Activated CD8-positive, alpha-beta T cell treated with anti-CD3 and anti-CD28 coated beads for 36 hours (primary cell): ENCODE measurements at places on chromosomes 6 and 20. TPM values are rescaled to one million over a fixed set of nuclear protein-coding genes. Genes with fewer than 3 reads are reported as not detected.

- no peak for DNase-seq
Measured at GRCh38 chr20:43462660-43463526, 5.2 kb downstream of the SRSF6 start.

TMEM74B gene
- 1.8 TPM for total RNA-seq

DNA sequence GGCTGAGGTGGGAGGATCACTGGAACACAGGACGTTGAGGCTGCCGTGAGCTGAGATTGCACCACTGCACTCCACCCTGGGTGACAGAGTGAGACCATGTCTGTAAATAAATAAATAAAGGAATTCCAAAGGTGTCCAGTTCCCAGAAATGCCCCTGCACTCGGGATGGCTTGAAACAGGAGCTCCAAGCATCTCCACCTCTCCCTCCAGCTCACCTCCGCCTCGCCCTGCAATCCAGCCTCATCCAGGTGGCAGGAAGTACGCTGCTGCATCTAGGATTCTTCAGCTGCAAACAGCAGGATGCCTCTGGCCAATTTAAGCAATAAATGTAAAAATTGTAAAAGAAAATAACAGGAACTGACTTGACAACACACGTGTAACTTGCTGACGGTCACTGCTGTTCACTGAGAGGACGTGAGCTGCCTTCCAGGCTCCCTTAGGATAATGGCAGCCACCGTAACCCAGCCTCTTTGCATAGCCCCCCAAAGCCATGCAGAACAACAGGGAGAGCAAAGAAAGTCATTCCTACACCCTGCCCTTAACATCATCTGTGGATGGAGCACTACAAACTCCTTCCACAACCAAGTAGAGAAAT lies 11.4 kb upstream of the GRM4 start:
- DNase-seq: no peak

- DNase-seq: no peak
Measured at GRCh38 chr6:139695361-139695760, 320.9 kb upstream of the CITED2 start.

DNA sequence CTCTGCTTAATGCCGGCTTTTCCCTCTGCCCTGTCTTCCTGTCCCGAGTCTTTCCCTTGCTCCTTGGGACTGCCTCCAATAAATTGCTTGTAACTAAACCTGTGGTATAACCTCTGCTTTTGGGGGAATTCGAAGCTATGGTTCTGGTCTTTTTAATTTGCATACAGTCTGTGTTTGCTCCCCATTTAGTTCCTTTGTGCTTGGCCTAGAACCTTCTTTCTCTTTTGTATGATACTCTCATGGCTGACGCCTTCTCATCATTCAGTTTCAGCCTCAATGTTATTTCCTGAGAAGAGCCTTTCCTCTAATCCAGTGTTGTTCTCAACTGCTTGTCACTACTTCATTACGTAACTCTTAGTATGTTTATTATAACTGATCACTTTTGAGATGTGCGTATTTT lies 248.0 kb downstream of the PHF3 start:
- DNase-seq: no peak

GRCh38 chr6:124772733-124773319 lies 189.4 kb upstream of the RNF217 start:
- no peak for DNase-seq

COL20A1 gene
- not detected for total RNA-seq

- peak; percentile 63 for DNase-seq
Measured at GRCh38 chr6:159104931-159105330, 60.1 kb upstream of the TAGAP start.

TRIM40 gene
- total RNA-seq: not detected

GNAS-AS1 gene
- 2.0 TPM for total RNA-seq

GRCh38 chr6:13229205-13230085 lies 98.9 kb downstream of the TBC1D7 start:
- peak; percentile 83 for DNase-seq
